ENCODE measurements at places on chromosomes 6 and 20.

DNA sequence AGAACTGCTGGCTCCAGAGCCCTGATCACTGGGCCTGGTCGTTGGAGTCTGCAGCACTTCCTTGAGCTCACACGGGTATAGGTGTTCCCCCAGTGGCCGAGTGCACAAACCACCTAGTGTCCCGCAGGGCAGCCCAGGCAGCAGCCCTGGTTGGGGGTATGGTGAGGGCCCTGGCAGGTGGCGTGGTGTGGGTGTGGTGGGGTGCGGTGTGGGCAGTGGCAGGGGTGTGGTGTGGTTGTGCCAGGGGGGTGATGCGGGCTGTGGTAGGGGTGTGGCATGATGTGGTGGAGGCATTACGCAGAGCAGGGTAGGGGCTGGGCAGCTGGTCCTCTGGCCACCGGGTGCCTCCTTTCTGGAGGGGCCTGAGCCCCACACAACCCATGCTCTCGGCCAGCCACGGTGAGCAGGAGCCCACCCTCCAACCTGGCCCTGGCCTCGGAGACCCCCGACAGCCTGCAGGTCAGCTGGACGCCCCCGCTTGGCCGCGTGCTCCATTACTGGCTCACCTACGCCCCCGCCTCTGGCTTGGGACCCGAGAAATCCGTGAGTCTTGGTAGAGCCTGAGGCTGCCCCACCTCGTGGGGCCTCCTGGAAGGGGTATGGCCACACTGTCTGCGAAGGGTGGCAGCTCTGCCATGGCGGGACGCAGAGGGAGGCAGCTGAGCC lies 20.5 kb downstream of the COL20A1 start:
- no peak for DNase-seq

DNA sequence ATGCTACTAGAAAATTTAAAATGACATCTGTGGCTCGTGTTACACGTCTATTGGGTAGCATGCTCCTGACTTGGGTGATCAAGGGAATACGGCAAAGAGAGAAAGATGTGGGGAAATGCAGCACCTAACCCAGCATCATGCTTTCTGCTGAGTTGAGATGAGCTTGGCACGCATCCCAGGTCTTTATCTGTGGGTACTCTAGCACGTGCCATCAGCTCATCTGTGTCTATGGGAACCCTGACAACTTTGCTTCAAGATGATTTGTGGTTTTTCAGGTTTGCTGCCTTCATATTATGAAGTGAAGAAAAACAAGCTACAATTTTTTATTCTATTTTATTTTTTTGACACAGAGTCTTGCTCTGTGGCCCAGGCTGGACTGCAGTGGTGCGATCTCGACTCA lies 21.0 kb downstream of the RNASET2 start:
- no peak for DNase-seq

DNA sequence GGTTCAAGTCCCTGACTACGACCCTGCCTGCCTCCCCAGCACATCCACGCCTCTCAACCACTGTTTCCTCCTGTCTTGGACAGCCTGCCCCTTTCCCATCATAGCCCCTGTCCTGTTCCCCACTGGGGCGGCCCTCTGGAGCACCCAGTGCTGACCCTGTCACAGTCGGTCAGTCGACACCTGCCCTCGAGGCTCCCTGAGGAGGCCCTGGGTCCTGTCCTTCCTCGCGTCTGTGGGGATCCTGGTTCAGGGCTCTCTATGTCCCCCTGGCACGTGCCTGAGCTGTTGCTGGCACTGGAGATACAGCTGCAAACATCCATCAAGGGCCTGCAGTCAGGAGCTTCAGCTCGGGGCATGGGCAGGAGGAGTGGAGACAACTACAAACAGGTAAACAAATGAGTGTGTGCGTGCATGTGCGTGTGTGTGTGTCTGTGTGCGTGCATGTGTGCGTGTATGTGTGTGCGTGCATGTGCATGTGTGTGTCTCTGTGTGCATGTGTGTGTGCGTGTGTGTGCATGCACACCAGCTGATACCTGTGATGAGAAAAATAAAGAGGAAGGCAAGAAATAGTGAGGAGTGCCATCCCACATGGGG lies 132.8 kb downstream of the PHACTR3 start:
- DNase-seq: no peak

GRCh38 chr6:21228876-21229460 lies 364.6 kb upstream of the SOX4 start:
- DNase-seq: no peak

GRCh38 chr20:38079353-38079752 lies 45.8 kb downstream of the RPRD1B start:
- no peak for DNase-seq

GRCh38 chr6:55841341-55841740 lies 34.0 kb downstream of the BMP5 start:
- no peak for DNase-seq

GRCh38 chr20:19098806-19099578 lies 113.5 kb upstream of the SLC24A3 start:
- DNase-seq: no peak

GRCh38 chr6:143014764-143015163 lies 45.9 kb upstream of the AIG1 start:
- no peak for DNase-seq

GRCh38 chr6:54026652-54027400 lies 84.4 kb upstream of the MLIP start:
- no peak for DNase-seq

DNA sequence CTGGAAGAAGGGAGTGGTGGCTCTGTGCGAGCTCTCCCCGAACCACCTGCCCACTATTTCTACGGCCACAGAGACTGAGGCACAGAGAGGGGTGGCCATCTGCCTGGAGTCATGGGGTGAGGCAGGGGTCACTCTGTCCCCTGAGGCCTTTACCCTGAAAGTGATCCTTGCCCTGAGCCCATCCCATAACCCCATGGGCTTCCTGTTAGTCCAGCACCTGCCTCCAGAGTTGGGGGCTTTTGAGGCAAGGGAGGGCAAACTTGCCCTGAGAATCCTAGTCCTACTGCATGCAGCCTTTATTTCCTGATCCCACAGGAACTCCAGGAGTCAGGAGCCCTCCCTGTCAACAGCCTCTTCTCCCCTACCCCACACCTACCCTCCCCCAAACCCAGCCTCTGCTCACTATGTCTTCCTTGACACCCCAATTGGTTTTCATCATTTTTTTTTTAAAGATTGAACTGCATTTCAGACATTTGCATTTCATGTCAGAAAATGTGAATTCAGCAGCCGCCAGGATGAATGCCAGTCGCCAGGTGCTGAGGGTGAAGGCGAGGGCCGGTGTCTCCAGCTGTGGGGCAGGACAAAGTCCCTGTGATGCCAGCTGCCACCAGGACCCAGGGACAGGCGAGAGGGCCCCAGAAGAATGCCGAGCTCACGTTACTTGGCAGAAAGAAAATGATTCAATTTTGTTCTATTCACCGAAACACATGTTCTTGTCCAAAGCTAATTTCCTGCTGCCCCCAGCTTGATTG lies 47.6 kb upstream of the NNAT start:
- DNase-seq: no peak

DNA sequence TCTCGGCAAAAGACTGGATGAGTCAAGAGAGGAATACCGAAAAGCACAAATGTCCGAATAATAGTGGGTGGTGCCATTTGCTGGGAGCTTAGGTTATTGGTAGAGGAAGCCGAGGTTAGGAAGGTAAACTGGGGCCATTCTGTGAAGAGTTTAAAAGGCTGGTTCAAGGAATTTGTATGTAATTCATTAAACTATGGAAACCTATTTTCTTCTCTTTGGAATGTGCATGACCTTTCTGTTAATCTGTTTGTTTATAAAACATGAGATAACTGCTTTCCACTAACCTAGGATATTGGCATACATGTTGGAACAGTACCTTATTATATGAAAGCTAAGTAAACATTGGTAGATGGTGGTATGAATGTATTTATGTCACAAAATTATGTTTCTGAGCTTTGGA lies 71.8 kb downstream of the LCA5 start:
- no peak for DNase-seq

- no peak for DNase-seq
Measured at GRCh38 chr20:16672299-16672698, 57.5 kb upstream of the SNRPB2 start.

- no peak for DNase-seq
Measured at GRCh38 chr6:93972791-93973190, 553.4 kb upstream of the EPHA7 start.

DNA sequence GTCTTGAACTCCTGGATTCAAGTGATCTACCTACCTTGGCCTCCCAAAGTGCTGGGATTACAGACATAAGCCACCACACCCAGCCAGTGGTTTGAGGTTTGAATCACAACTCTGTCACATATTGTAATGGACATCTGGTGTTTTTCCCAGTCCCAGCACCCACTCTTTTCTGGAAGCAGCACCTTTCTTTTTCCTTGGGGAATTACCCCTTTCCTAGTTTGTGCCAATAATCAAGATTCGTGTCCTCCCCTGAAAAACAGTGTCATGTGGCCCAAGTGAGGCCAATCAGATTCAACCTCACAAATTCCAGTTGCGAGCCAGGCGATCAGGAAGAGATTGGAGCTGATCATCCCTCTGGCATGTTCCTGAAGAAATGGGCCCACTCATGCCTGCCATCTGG lies 71.7 kb upstream of the SGK1 start:
- no peak for DNase-seq

All from astrocyte (in vitro differentiated cells and primary cell).